ENCODE measurements at places on chromosomes 12 and 14.

GRCh38 chr14:71891185-71891584 lies 41.0 kb upstream of the RGS6 start:
- DNase-seq, result no peak

GRCh38 chr14:39374851-39375250 lies 57.4 kb downstream of the FBXO33 start:
- DNase-seq, result no peak

- DNase-seq, result no peak
Observed at GRCh38 chr12:127984386-127985055, 282.4 kb upstream of the TMEM132C start.

DNA sequence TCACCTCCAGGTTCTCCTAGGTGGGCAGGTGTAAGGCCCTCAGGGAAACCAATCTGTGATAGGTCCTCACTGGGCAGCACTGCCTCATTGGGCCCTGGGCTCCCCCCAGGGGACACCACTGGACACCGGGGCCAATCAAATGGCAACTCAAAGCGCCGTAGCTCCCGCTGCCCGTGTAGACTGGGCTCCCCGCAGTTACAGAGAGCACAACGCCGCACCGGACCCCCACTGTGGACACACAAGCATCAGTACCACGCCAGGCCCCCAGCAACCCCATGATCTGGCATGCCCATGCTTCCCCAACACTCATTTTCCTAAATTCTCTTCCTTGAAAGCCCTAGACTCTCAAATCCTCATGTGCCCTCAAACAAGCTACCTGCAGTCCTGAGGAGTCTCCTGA lies 6.1 kb downstream of the KMT2D start:
- no peak for DNase-seq

DNA sequence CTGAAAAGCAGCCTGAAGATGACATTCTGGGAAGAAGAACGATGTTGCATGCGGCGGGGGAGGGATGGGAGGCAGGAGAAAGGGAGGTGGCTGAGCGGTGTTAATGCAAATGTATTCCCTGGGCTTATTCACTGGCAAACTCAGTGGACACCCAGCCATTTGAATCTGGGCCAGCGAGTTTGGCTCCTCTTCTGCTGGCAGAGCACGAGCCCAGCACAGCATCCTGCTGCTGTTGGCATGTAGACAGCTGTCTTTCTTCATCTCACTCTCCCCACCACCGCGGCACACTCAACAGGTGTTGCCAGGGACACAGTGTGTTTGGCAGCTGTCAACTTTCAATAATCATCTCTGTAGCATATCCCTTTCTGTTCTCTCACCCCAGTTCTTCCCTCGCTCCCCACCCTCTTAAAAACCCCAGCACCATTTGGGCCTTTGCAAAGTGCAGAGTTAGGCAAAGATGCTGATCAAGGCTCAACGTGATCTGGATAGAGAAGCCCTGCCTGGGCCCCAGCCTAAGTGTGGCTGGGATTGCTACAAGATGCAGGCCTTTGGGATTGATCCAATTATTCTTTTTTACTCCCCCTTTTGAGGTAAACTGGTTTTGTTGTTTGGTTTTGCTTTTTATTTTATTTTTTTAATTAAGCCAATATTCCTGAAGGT lies 131.9 kb downstream of the EXOC5 start:
- DNase-seq, result no peak

DNA sequence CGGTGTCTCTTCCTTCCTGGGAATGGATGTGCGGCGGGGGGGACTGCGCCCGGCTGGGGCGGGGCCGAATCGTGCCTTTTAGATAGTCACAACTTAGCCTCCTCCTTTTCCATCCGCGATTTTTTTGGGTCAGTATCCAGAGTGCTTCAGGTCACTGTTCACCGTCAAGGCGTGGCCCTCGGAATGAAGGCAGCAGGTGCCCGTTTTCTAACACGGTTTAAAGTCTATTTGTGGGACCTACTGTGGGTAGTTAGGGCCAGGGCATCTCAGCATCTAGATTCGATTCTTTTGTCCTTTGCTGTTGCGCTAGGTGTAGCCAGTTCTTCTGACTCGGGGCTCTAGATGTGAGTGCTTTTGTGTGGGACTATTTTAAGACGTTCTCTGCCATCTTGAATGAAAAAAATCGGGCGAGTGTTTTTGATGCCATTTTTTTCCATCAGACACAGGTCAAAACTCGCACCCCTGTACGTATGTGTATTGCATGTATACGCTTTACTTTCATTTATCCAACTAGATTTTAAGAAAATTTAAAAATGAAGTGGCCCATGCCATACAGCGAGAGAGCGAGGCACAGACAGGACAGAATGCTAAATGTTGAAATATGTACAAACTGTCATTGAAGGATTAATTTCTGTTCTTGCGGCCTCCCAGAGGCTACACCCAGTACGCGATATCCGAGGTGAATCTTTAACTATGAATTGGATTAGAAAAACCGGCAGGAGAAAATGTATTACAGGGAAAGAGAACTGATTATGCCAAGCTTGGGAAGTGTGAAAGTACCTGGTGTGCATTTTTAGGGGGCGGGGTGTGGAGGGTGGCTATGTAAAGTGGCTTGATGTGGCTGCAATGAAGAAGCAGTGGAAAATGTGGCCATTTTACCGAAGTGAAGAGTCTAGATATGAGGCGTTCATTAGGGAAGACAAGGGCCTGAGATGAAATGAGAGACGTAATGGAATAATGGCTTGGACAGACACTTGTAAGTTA lies 835 bp downstream of the VEZT start:
- DNase-seq, result peak; percentile 79
